ENCODE measurements at places on chromosomes 1 and 21.

- no peak for DNase-seq
Measured at GRCh38 chr1:155479205-155479604, 83.4 kb downstream of the ASH1L start.

DNA sequence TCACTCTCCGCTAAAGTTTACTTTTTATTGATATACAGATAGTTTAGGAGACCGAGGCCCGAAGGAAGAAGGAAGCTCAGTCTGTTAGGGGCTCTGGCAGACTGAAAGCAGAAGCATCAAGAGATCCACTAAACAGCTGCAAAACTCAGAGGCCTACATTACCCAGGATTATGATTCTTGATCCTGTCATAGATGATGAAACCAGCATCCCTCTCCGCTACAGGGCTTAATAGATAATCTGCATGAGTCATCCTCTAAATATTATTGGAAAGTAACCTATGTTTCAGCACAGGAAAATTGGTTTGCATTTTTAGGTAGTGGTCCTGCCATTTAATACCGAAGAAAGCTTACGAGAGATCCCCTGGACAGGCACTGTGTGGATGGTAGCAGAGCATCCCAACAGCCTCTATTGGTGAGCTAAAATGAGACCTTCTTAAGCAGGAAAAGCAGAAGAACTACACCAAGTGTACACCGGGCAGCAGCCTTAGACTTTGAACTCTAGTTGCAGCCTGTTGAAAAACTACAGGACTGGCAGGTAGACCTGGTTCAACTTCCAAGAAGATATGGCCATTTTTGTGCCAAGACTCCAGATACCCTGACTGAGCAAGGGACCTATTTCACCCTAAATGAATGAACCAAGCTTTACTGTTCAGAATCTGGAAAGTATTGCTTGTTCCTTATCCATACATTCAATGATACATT lies 6.8 kb downstream of the CASQ2 start:
- no peak for DNase-seq

- peak; percentile 76 for DNase-seq
Measured at GRCh38 chr1:6245869-6246496, 2.0 kb downstream of the HES3 start.

- no peak for DNase-seq
Measured at GRCh38 chr1:18730321-18730720, 99.7 kb downstream of the PAX7 start.

- DNase-seq = no peak
Measured at GRCh38 chr1:159229896-159230295, 25.2 kb downstream of the ACKR1 start.

DNA sequence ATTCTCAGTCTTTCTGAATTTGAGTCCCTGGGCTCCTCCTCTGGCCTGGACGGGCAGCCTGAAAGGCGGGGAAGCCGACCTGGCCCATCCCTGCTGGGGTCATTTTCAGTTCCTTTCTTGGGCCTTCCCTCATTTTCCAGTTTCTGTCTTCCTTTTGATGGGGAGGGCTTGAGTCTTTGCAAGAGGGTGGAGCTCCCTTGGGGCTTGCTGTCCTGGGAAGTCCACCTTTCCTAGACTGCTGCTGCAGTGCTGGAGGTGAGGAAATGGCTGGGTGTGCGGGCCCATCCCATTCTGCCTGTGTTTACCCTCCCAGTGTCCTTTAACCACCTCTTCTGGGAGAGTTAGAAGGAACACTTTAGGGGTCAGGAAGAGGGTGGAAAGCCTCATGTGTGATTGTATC lies 40.4 kb upstream of the SYNC start:
- DNase-seq = no peak

- no peak for DNase-seq
Measured at GRCh38 chr1:157090771-157091170, 8.8 kb downstream of the ETV3L start.

GRCh38 chr1:60898987-60899386 lies 183.4 kb upstream of the NFIA start:
- DNase-seq = no peak

- no peak for DNase-seq
Measured at GRCh38 chr1:221925947-221926346, 184.1 kb upstream of the DUSP10 start.

GRCh38 chr1:14810595-14811361 lies 212.3 kb downstream of the KAZN start:
- DNase-seq = no peak

DNA sequence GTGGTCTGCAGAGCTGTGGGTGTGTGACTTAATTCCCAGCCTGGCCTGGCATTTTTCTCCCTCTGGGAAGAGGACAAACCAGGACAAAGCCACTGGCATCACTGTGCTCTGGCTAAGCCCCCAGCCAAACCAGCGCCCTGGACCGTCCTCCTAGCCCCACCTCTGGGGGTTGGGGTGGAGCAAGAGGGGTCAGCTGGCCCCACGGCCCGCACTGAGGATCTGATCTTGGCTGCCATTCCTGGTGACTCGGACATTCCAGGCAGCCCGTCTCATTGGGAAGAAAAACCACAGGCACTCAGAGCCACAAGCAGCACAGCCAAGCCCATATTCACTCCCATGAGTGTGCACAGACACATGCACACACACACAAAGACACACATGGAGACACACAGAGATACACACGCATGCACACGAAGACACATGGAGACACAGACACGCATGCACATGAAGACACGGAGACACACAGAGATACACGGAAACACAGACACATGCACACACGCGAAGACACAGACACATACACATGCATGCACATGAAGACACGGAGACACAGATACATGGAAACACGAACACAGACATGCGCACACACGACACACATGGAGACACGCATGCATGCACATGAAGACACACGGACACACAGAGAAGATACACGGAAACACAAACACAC lies 2.3 kb upstream of the MXRA8 start:
- DNase-seq = no peak

GRCh38 chr1:38567401-38567800 lies 292.2 kb downstream of the RRAGC start:
- DNase-seq = no peak

DNA sequence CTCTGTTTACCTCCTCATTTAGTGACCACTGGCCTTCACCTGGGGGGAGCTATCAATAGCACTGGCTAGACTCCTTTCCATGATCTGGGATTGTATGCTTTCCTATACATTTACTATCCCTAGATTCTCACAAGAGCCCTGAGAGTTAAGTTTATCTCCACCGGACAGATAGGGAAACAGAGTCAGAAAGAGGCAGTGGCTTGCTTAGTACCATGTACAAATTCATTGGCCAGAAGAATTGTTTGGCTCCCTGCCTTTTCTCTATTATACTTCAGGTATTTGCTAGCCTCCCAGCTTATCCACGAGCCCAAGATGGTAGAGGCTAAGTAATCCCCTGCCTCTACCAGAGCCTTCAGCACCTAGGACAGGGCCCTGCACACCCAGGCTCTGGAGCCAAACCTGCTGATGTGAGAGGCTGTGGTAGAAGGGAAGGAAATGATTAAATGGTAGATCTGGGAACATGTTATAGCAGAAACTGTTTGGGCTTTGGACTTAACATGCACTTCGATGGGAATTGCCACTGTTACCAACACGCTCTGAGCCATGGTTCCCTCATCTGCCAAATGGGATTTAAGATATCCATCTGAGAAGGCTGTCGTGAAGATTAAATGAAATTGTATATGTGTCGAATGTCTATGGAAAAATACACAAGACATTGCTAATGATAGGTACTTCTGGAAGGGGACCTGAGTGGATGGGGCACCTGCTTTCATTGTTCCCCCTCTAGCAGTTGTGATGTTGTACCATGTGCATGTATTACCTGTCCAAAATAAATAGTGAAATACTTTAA lies 3.1 kb upstream of the BLACAT1 start:
- no peak for DNase-seq

- DNase-seq = no peak
Measured at GRCh38 chr21:29940361-29940760, 565 bp upstream of the GRIK1 start.

- no peak for DNase-seq
Measured at GRCh38 chr1:222709700-222710153, 2.6 kb downstream of the AIDA start.

- DNase-seq = peak; percentile 57
Measured at GRCh38 chr1:115469703-115470476, 131.8 kb upstream of the NGF start.

DNA sequence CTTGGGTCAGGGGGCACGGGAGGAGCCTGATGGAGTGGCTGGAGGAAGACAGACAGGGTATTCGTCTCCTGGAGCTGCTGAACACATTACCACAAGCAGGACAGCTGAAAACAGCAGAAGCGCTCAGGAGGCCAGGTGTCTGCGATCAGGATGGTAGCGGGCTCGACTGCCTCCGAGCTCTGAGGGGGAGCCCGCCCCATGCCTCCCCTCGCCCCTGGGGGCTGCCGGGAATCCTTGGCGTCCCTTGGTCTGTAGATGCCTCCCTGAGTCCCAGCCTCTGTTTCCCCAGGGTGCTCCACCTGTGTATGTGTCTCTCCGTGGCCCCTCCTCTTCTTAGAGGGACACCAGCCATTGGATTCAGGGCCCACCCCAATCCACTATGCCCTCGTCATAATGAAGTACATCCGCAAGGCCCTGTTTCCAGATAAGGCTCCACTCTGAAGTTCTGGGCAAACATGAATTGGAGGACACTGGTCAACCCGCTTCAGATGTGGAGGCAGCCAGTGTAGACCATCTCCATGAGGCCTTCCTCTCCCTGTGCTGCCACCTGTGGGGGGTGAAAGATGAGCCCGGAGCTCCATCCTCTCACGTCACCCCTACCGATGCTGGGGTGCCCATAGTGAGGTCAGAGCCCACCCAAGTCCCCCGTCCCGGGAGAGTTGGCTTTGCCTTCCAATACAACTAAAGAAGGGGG lies 67.8 kb downstream of the SPSB1 start:
- DNase-seq = no peak

DNA sequence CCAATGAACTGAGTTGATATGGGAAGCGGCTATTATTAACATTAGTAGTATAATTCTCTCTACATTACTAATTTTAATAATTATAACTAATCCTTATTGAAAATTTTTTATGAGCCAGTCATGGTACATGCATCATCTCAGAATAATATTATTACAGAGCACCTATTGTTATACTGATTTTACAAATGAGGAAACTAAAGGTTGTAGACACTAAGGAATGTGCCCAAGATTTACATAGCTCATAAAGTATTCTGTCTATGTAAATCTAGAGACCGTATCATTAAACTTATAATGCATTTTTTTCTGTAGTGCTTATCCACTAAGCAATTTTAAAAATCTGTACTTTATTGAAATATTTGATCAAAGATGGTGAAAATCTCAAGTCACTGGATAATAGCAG lies 825.9 kb downstream of the PLA2G4A start:
- no peak for DNase-seq

- DNase-seq = no peak
Measured at GRCh38 chr1:226425004-226425378, 17.1 kb upstream of the PARP1 start.

GRCh38 chr1:196535727-196536126 lies 72.5 kb downstream of the KCNT2 start:
- no peak for DNase-seq

- DNase-seq = no peak
Measured at GRCh38 chr1:238177960-238178645, 287.4 kb upstream of the ZP4 start.

DNA sequence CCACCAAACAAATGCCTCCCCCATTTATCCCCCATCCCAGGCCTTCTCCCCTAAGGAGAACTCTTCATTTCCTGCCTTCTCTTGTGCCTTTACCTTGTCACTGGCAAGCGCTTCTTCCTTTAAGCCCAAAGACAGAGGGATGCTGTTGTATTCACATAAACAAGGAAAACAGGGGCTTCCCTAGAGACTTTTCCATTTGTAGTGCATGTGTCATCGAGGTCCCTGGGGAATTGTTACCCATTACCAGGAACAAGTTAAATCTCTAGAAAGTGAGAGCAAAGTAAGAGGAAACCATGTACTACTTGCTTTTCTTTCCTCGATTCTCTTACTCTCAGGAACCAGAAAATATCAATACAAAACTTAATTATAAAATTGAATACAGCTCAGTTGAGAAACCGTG lies 114.4 kb upstream of the DPT start:
- DNase-seq = no peak

- DNase-seq = no peak
Measured at GRCh38 chr1:231731268-231731667, 104.7 kb downstream of the DISC1 start.

DNA sequence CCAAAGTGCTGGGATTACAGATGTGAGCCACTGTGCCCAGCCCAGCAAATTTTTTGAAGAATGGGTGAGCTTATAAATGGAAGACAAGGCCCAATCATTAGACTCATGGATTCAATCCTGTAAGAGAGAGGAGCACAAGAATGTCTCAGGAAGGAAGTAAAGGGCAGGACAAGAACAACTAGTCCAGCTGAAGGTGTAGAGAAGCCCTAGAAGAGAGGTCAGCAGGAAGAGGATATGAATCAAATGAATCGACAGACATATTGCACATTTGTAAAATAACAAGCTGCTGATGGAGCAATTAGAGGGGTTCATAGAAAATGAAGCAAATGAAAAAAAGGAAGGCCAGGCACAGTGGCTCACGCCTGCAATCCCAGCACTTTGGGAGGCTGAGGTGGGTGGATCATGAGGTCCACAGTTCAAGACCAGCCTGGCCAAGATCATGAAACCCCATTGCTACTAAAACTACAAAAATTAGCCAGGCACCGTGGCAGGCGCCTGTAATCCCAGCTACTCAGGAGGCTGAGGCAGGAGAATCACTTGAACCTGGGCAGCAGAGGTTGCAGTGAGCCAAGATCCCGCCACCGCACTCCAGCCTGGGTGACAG lies 74.9 kb downstream of the MIS18A start:
- no peak for DNase-seq
